ENCODE measurements at places on chromosomes 13 and 19.

DNA sequence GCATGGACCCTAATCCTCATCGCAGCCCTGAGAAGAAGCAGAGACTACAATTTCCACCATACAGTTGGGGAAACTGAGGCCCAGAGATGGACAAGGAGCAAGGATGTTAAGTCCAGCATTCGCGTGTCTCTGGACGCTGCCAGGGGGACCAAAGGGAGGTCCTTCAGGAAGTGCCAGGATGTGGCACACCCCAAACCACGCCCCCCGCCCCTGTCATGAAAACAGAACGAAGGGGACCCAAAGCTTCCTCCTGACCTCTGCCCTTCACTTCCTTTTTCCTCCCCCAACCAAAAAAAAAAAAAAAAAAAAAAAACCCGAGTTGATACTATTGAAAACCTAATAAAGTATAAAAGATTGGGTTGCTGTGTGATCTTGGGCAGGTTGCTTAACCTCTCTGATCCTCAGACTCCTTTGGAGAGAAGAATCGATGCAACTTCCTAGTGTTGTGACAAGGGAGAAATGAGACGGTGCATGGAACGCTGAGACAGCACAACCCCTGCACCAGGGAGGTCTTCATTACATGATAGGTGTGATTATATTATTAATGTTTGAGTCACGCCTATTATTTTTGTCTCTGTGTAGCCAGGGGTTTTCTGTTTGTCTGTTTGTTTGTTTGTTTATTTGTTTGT is 2.7 kb upstream of the ZBTB7A start:
- no peak for DNase-seq

GRCh38 chr13:108902405-108903155 is 273.2 kb downstream of the MYO16 start:
- DNase-seq, result no peak

DNA sequence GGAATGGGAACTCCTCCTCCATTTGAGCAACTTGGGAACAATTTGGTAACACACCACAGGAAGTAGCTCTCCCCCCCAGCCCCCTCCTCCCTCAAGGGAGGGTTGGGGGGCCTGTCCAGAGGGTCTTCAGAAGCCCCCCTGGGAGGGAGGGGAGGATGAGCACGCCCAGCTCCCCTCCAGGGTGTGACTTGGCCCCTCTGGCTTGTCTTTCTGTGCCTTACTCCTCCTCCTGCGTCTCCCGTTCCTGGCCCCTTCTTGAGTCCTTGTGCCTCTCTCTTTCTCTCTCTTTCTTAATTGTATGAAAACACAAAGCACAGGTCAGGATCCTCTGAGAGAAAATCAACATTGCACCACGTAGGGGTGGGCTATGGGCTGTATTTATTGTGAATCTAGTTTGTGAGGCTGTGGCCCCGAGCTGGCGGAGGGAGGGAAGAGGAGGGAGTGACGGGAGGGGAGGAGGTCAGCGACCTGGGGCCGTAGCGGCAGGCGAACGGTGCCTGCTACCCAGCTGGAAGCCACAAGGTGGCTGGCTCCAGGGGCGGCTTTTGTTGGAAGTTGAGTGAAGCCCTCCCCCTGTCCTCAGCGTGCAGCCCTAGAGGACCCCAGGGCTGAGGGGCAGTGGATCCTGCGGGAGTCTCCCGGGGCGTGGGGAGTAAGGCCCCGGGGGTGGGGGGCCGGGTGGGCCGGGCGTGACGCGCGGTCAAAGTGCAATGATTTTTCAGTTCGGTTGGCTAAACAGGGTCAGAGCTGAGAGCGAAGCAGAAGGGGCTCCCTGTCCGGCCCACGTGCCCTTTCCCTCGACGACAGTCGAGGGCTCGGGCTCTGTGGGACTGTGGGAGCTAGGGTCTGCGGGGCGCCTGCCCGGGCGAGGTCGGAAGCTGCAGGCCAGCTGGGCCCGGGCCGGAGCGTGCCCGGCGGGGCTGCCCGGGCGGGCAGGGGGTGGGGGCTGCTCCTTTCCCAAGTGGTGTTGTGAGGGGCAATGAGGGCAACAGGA is 6.4 kb downstream of the LYL1 start:
- no peak for DNase-seq

- no peak for DNase-seq
These were observed 1171.3 kb downstream of the EFNB2 start for GRCh38 chr13:105364191-105364590.

- DNase-seq, result no peak
These were observed 35.1 kb downstream of the ENOX1 start for GRCh38 chr13:43751624-43752023.

DNA sequence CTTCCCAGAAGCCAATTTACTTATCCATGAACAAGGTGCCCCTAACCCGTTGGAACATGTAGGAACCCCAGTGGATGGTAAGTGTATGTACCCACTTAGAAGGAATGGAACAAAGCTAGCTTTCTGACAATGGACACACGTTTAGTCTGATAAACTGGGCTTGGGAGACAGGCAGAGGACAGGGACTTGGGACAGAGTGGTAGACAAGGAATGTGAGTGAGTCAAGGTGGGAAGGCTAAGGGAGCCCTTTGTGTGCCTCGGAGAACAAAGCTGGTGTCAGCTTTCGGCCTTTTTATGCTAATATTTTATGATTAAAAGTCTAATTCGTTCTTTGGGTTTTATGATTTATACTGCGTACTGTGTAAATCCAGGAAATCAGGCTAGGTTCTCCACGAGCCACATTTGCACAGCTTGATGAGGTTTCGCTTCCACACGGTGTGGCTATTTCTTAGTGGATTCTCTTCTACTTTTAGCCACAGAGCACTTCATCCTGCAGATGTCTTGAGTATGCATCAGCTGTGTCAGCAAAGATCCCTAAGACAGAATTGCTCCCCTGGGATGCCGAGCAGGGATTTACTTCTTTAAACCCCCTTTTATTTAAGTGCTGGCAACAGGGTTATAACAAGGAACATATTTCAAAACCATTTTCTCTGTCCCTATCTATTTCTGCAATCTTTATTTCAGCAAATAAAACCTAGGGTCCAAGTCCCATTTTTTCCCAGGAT is 258.5 kb downstream of the DLEU7 start:
- no peak for DNase-seq

DNA sequence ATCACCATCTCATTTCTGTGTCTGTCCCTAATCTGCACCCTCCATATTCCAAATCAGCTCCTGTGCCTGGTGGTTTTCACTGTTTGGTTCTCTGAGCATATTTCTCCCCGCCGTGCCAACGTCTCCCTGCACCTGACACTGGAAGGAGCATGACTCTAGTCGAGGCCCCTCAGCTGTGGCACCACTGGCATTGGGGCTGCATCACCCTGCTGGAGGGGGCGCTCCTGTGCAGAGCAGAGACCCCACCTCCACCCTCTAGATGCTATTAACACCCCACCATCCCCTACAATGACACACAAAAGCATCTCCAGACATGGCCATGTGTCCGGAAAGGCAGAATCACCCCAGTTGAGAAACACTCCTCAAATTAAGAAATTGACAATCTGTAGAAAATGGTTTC is 20.8 kb downstream of the ZSCAN5C start:
- DNase-seq, result no peak

DNA sequence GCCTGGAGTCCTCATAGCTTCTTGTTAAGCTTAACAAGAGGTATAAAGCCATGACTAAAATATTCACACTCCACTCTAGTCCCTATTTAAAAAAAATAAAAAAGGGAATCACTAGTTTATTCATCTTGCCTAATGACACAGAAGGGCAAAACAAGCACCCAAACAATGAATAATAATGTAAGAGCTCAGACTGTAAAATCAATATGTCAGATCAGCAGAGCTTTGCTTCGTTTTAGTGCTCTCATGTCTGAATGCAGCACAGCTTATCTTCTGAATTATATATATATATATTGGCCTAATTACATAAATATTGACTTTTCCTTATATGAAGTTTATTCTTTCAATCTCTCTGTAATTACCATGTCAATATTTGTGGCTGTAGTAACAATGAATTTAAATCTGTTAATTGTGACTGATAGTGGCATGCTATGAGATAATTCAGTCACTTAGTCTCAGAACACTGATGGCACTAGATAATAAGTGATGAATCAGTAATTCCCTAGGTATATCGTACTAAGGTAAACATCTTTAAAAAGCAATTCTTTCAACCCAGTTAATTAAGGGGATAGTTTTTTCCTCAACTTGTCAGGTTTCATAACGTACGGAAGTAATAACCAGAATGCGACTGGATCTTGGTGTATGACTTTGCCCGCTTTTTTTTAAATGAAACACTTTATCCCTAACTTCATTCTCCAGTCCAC is 361.9 kb upstream of the GPC6 start:
- DNase-seq, result no peak

- DNase-seq, result no peak
These were observed 174.5 kb upstream of the TRPC4 start for GRCh38 chr13:38044067-38044466.

- no peak for DNase-seq
These were observed 823 bp downstream of the DOCK6 start for GRCh38 chr19:11261431-11261970.

DNA sequence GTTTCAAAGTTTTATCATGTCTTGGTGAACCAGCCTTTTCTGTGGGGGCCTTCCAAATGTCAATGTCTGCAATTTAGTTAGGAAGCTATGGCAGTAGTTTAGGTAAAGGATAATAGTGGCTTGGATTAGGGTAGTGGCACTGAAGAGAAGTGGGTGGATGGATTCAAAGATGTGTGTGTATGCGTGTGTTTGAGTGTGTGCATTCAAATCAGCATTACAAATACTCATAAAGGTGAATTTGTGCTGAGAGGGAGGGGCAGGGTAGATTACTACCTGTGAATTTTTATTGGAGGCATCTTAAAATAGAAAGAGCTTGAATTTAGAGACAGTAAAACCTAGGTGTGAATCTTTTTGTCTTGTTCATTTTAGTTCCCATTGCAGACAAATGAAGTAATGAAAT is 16.9 kb downstream of the NDFIP2 start:
- no peak for DNase-seq

GRCh38 chr13:30502237-30502636 is 36.5 kb upstream of the HMGB1 start:
- DNase-seq, result no peak

DNA sequence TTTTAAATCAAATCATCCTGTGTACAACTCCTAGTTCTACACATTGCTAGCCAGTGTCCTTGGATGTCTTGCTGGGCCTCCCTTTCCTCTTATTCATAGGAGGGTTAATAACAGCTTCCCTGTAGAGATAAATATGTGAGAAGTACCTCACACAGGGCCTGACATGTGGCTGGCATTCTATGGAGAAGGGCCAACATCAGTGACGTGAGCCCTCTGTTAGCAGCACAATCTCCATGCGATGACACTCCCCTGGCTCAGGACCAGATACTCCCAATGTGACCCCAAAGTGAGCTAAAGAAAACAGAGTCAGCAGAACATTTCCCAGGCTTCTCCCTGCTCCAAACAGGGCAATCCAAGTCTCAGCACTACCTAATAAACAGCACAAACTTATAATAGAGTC is 818.4 kb downstream of the DIAPH3 start:
- DNase-seq, result no peak

- DNase-seq, result no peak
These were observed 43.9 kb upstream of the PEG3 start for GRCh38 chr19:56884441-56884840.

DNA sequence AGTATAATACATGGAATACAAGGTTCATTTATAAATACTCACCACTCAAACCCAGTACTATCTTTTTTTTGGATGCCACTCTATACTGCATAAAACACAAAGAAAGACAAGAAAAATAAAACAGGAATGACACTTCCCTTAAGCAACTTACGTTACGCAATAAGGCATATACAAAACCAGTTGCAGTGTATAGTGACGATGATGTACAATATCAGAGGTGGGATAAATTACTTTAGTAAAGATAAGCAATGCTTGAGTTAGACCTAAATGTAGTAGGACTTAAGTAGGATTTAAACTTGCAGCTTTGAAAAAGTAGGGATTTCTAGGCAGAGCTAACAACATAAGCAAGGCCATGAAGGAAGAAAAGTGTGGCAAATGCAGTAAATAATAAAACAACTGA is 374.9 kb downstream of the SPRY2 start:
- DNase-seq, result no peak

- DNase-seq, result no peak
These were observed 2.3 kb upstream of the PRKACA start for GRCh38 chr19:14119644-14120496.

GRCh38 chr13:40114305-40114896 is 458.9 kb downstream of the COG6 start:
- DNase-seq, result no peak

GRCh38 chr13:51006067-51006845 is 96.7 kb downstream of the RNASEH2B start:
- DNase-seq, result no peak

- DNase-seq, result no peak
These were observed 5.9 kb downstream of the FKBP8 start for GRCh38 chr19:18537431-18537830.

- no peak for DNase-seq
These were observed 2.5 kb downstream of the COX6B1 start for GRCh38 chr19:35650581-35650980.

DNA sequence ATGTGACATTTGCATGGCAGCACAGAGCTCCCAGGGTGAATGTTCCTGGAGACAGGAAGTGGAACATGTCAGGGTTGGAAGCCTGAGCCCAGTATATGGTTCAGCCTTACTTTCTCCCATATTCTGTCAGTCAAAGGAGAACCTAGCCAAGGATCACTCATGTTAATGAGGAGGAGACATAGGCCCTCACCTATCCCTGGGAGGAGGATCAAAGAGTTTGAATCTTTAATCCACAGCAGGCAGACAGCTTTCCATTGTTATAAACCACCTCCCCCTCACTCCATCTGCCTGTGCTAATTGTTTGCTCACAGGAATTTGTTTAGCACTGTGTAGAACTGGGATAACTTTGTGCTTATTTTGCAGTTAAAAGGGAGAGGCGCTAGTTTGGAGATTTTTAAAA is 1069.1 kb downstream of the EFNB2 start:
- no peak for DNase-seq

DNA sequence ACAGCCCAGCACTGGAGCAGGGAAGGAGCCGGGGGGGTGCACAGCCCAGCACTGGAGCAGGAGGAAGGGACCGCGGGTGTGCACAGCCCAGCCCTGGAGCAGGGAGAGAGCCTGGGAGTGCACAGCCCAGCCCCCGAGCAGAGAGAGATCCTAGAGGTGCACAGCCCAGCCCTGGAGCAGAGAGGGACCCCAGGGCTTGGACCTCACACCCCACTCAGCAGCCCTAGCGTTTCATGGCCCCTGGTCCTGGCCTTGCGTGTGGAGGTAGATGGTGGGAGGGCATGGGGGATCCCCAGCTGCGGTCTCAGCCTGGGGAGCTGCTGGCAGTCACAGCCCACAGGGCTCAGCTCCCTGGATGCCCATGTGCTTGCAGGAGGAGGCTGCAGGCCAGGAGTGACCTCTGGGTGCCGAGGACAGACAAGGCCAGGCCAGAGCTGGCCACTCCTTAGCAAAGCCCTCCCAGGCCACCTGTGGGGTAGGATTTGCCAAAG is 25.1 kb downstream of the GAS6 start:
- DNase-seq, result no peak

Data from stimulated activated CD8-positive, alpha-beta memory T cell treated with anti-CD3 and anti-CD28 coated beads, Interleukin-7, amount 100 ng/mL, for 24 hours (primary cell).